ENCODE measurements at places on chromosomes 4 and X.

DNA sequence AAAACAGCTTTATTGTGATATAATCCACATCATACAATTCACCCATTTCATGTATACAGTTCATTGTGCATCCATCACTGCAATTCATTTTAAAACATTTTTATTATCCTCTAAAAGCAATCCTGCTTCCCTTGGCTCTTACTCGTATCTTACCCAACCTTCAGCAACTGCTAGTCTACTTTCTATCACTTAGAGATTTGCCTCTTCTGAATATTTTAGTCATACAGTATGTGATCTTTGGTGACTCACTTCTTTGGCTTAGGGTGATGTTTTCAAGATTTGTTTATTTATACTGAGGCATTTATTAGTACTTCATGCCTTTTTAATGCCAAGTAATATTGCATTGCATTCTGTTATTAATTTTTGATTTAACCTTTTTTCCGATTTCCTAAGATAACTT, 15.0 kb upstream of the MSMO1 start:
- no peak for DNase-seq

DNA sequence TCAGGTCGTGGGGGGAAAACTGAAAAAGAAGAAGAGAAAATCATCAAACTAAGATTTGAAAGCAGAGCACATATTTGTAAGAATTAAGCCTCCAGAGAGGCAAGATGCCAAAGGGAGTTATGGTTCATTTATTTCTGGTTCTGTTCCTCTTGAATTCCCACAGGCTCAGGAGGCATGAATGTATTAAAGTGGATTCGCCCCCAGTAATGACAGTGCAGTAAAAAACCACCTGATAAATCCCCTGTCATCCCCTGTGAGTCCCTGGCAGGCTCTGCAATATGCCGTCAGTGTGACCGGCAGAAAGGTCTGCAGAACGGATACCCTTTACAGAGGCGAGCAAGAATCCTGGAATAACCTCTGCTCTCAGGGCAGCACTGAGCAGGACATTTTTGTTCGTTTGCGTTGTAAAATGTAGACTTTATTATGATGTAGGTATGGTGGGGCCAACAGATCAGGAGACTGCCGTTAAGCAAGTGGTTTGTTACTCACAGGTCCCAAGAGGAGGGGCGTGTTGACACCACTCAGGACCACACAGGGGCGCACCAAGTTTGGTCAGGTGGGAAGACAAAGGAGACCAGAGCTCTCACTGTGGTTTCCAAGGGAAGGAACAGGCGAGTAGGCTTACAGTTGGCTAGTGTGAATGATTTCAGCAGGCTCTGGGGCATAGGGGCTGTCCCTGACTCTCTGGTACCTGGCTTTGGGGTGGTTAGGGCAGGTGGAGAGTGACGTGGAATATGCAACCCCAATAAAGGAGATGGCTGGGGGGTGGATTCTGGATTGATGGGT, 75.3 kb downstream of the DHRSX start:
- DNase-seq = no peak

GRCh38 chr4:105179539-105180401, 33.1 kb downstream of the TET2 start:
- no peak for DNase-seq

DNA sequence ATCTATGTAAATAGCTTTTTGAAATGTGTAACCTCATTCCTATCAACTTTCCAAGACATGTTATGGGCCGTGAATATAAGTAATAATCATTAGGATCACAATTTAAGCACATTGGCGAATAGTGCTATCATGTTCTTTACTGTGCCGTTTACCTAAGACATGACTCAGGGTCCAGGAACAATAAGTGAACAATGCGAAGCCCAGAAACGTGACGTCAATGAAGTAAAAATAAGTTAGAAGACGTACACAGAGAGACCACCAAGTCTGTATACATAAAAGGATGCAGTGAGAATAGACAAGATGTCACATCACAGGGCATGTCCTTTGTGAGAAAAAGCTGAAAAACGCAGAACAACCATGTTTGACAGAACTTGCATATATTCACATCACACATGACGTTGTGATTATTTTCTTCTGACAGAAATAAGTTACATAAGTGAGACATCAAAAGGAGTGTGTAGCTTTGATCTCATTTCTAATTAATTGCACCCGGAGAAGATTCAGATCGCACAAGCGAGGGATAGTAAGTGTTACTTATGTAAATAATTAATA, 49.4 kb upstream of the FAT1 start:
- DNase-seq = no peak

DNA sequence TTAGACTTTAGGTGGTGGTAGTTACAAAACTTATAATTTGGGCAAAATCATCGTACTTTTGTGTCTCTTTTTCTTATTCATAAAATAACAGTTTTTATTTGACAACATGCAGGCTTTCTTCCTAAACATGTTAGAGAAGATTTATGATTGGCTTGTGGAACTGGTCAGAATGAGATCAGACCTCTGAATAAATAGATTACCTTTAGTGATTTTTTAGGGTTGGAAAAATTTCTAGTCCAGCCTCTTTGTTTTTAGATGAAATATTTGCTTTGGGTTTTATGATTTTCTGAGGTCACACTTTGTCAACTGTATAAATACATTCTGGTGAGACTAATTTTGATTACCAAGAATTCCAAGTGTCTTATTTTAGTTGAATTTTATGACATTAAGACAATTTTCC, 29.2 kb downstream of the MOB1B start:
- no peak for DNase-seq

DNA sequence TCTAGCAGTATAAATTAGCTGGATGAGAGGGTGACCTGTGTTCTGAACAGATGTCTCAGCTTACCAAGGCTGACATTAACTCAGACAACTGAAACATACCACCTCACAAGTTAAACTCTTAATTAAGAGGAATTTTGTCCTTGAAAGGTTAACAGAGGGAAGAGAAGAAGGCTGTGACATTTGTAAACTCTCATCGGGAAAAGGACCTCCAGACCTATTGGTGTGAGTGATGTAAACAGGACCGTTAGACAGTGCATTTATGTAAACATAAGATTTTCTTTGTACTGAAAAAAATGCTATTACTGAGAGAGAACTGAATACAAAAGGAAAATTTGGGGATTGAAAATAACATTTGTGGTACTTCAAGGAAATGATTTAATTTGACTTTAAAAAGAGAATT, 308.4 kb upstream of the DIAPH2 start:
- DNase-seq = no peak

- no peak for DNase-seq
Measured at GRCh38 chrX:117919755-117920154, 196.9 kb downstream of the KLHL13 start.

DNA sequence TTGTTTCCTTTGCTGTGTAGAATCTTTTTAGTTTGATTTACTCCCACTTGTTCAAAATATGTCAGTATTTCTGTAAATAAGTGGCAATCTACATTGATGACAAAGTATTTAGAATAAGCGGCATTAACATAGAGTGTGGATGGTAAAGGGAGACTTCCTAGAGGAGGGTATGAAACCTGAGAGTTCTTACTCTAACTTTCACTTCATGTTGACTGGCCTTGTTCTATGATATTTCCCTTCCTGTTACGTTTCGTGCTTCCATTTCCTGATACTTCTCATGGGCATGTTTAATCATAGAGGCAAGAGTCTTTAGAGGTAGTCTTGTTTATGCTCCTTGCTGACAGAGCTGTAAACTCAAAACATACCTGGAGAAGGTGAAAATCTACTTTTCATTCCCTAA, 408.9 kb downstream of the GLUD2 start:
- no peak for DNase-seq

- no peak for DNase-seq
Measured at GRCh38 chrX:74434336-74434735, 13.0 kb downstream of the SLC16A2 start.

DNA sequence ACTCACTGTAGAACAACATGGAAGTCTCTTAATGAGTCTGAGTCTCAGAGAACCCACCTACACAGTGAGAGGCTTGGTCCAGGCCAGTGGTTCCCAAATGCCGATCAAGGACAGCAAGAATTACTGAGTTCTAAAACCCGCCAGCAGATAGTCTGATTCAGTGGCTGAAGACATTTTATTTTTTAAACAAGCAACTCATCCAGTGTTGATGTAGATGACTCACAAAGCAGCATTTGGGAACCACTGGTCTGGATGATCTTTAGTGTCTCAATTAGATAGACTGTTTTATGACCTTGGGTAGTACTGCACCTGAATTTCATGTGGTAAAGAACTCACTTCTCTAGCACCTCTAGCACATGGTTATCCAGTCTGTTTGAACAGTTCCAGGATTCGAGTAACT, 193.6 kb downstream of the FBXW7 start:
- no peak for DNase-seq

DNA sequence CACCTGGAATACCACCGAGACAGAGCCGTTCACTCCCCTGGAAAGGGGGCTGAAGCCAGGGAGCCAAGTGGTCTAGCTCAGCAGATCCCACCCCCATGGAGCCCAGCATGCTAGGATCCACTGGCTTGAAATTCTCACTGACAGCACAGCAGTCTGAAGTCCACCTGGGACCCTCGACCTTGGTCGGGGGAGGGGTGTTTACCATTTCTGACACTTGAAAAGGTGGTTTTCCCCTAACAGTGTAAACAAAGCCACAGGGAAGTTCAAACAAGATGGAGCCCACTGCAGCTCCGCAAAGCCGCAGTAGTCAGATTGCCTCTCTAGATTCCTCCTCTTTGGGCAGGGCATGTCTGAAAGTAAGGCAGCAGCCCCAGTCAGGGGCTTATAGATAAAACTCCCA, 243.2 kb downstream of the RASL11B start:
- no peak for DNase-seq

- DNase-seq = no peak
Measured at GRCh38 chrX:48493890-48494364, 14.9 kb upstream of the PORCN start.

- no peak for DNase-seq
Measured at GRCh38 chr4:10703766-10704429, 19.3 kb upstream of the CLNK start.

- no peak for DNase-seq
Measured at GRCh38 chr4:102608190-102608589, 107.0 kb downstream of the NFKB1 start.

DNA sequence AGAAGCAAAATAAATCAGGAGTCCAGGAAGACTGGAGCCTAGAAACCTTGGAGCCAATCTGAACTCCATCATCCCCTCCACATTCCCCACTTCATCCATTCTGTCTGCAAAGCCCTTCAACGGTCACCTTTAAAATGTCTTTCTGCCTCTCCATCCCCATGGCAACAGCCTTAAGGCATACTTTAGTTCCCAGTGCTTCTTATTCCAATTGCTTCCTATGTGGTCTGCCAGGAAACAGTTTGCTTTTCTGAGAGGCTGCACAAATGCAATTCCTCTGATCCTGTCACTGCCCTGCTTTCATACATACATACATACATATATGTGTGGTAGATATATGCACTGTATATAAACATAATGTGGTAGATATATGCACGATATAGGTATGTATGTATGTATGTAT, 786 bp upstream of the MAGEH1 start:
- no peak for DNase-seq

DNA sequence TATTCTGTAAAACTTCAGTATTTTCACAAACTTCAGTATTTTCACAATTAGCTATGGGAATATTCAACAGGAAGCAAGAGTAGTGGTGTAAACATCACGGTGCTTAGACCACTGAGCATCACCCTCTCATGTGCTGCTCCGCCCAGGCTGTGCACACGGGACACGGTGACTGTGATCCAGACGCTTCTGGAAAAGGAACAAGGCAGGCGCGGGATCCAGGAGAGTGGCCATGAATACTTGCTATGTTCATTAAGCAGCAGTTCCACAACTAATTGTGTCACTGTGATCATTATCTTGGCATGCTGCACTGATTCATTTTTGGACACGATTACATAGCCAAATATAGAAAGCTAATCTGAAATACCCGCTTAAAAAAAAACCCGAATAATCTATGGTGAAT, 19.6 kb upstream of the FAT1 start:
- DNase-seq = no peak

GRCh38 chr4:123477711-123478209, 81.2 kb downstream of the SPRY1 start:
- DNase-seq = no peak

- DNase-seq = no peak
Measured at GRCh38 chr4:155900381-155900780, 3.1 kb upstream of the TDO2 start.

DNA sequence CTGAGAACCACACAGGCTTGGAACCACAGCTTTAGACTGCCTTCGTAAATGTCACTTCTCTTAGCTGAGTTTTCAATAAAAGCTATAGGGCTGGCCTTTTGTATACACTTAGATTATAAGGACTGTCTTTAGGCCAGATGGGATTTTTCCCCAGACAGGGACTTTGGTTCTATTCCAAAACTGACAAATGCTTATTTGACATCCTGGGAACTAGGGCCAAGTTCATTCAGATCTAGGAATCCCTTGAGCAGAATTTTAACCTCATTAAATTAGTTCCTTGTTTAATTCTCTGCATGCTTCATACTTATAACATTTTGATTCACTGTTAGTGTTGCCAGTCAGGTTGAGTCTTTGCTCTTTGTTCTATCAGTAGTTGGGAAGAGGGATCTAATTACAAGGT, 23.1 kb downstream of the ZRSR2 start:
- no peak for DNase-seq

DNA sequence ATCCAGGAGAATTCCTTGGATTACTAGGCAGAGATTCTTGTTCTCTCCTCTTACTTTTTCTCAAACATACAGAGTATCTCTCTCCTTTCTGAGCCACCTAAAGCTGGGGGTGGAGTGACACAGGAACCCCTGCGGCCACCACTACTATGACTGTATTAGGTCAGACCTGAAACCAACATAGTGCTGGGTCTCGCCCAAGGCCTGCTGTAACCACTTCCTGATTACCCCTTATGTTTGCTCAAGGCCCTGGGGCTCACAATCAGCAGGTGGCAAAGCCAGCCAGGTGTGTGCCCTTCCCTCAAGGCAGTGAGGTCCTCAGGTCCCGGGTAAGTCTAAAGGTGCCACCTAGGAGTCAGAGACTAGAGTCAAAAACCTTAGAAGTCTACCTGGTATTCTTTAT, 166.4 kb downstream of the PARM1 start:
- no peak for DNase-seq

DNA sequence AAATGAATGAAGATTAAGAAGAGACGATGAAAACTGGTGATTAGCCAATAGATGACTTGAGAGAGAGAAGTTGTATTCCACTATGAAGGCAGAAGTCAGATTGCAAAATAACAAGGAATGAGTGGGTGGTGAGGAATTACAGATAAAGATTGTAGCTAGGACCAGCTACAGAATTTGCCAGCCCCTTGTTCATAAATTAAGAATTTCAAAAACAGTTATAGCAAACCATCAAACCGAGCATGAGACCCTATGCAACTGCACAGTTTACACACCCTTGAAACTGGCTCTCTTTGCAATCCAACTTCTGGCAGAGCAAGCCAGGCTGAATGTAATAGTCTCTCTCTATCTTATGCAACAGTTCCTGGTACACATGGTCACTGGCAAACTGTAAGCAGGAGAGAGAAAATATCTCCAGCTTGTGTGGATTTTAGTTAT, 35.2 kb downstream of the STAP1 start:
- no peak for DNase-seq

DNA sequence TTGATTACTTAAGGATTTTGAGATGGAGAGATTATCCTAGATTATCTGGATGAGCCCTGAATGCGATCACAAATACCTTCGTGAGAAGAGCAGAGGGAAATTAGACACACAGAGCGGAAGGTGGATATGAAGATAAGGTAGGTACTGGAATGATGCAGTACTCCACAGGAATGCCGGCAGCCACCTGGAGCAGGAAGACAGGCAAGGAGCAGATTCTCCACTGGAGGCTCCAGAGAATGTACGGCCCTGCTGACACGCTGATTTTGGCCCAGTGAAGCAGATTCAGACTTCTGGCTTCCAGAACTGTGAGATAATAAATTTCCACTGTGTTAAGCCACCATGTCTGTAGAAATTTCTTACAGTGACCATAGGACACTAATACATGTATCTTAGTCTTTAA, 79.4 kb upstream of the PITX2 start:
- DNase-seq = no peak
